Stimulated activated CD4-positive, alpha-beta T cell treated with anti-CD3 and anti-CD28 coated beads, Interleukin-12 subunit alpha, Interleukin-12 subunit beta, amount 100 ng/mL, for 24 hours (primary cell): ENCODE measurements at places on chromosomes 6 and 20.

DNA sequence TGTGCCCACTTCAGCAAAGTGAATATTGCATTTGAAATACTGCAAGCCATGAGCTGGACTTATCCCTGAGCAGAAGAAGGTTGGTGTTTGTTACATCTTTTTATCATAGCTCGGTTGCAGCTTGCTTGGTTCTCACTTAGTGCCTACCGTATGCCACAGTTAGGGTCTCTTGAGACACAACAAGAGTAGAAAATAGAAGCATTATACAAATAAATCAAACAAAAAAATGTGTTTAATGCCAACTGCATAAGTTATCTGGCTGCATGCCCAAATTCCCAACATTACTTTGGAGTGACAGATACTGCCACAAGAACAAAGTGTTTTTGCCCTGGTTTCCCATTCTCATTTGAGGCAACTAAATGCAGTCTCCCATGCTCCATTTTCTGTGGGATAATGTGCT, 53.9 kb upstream of the LAMP5 start:
- no peak for DNase-seq

GRCh38 chr20:52348434-52348833, 156.9 kb upstream of the ZFP64 start:
- no peak for DNase-seq

DNA sequence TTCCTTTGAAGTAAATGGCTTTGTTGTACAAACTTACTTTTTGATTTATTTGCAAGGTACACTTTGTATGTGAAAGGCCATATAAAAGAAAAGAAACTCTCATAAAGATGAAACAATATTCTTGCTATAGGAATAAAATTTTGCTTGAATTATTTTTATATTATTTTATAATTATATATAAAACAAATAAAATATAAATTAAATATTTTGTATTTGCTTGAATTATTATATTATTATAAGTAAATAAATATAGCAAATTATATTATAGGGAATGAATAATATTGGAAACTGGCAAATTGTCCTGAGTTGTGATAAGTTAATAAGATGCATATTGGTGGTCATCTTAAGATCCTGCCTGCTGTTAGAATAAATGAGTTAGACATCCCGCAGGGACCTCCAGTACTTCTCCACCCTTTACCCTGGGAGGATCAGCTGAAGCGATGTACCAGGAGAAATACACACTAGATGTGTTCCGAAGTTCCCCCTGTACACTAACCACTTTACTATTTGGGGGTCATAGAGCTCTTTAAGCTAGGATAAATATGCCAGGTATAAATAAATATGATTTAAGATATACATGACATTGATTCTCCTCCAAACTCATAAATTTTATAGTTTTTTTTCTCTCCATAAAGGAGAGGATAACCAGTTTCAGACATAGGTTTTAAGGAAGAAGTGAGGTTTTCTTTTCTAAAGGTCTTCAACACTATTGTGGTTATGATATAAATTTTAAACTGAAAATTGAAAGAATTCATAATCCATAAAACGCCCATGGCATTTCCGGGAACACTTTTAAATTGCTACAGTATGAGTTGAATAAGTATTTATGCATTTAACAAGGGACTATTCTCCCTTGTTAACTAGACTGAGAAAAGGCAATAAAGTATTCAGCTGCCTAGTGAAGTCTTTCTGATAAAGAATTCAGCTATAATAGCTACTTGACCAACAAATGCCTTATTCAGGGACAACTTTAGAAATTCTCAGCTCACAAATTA, 486.3 kb upstream of the MARCKS start:
- DNase-seq: no peak

- DNase-seq: no peak
These were observed 251.8 kb upstream of the OPRM1 start for GRCh38 chr6:153787341-153787606.

- DNase-seq: no peak
These were observed 35.9 kb upstream of the SLC24A3 start for GRCh38 chr20:19176470-19177052.

GRCh38 chr20:63457737-63458136, 14.7 kb downstream of the KCNQ2 start:
- no peak for DNase-seq

GRCh38 chr6:167455371-167455770, 130.5 kb downstream of the TTLL2 start:
- DNase-seq: no peak

DNA sequence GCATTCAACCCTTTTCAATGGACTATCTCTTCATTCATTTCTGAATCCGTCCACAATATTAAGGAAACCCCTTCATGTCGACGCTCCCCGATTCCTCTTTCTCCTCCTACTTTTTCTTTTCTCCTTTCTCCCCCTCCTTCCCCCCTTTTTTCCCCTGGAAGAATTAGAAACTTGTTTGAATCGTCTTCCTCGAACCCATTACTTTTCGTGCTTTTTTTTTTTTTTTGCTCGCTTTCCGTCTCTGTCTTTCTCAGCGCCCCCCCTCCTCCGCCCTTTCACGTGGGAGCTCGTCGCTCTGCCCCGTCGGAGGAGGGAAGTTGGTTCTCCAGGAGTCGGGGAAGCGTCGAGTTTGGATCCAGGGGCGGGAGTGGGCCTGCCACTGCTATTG, 2.3 kb upstream of the NKX2-2 start:
- DNase-seq: no peak

GRCh38 chr6:28765978-28766351, 157.8 kb downstream of the TRIM27 start:
- no peak for DNase-seq

- DNase-seq: no peak
These were observed 1073.0 kb upstream of the MAP3K7 start for GRCh38 chr6:91659891-91660290.

GRCh38 chr6:166251211-166251610, 57.0 kb downstream of the PRR18 start:
- DNase-seq: no peak

DNA sequence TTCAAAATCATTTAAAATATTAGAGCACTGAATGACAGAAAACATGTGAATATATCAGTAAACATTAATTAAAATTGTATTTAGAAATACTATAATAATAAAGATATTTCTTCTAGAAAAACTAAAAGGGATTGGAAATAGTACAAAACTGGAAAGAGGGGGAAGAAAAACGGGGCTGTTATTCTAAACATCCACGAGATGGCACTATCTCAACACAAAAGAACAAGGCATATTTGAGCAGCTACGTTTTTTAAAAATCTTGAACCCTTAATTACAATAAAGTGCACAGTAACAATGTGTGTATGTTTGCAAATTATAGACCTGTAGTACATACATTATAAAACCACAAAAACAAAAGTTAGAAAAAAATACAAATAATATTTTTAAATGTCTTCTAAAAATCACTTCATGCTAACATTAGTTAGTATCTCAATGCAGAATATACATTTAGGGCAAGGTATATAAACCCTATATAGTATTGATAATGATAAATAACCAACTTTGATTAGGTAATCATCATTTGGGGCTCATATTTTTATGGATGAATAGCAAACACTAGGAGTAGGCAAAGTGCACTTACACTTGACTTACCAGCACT, 42.5 kb upstream of the PNISR start:
- DNase-seq: no peak

DNA sequence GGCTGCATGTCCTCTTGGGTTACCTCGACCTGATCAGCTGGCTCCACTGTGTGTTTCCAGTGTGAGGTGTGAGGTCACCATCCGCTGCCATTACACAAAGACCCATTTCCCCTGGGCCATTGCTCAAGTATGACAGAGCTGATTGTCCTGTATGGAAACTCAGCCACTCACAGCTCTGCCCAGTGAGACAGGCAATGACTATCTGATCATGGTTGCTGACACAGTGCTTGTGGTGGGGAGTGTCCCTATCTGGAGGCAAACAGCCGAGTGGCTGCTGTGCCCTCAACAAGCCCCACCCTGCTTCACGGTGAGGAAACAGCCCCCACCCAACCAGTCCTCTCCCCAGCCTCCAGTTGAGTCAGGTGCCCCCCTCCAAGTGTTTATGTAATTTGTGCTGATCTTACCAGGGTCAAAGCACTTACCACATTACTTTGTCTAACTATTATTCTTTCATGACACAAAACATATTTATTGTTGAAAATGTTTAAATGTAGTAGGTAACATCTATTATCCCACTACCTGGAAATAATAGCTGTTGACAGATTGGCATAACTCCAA, 11.7 kb upstream of the MAPK13 start:
- DNase-seq: no peak
